ENCODE measurements at places on chromosomes 6 and 20.

- no peak for DNase-seq
Measured at GRCh38 chr6:161748535-161749416, 474.9 kb upstream of the AGPAT4 start.

GRCh38 chr20:37925265-37926165 is 22.6 kb downstream of the VSTM2L start:
- no peak for DNase-seq

- no peak for DNase-seq
Measured at GRCh38 chr6:78593898-78594667, 273.3 kb upstream of the IRAK1BP1 start.

- no peak for DNase-seq
Measured at GRCh38 chr20:44406572-44407137, 51.2 kb downstream of the HNF4A start.

DNA sequence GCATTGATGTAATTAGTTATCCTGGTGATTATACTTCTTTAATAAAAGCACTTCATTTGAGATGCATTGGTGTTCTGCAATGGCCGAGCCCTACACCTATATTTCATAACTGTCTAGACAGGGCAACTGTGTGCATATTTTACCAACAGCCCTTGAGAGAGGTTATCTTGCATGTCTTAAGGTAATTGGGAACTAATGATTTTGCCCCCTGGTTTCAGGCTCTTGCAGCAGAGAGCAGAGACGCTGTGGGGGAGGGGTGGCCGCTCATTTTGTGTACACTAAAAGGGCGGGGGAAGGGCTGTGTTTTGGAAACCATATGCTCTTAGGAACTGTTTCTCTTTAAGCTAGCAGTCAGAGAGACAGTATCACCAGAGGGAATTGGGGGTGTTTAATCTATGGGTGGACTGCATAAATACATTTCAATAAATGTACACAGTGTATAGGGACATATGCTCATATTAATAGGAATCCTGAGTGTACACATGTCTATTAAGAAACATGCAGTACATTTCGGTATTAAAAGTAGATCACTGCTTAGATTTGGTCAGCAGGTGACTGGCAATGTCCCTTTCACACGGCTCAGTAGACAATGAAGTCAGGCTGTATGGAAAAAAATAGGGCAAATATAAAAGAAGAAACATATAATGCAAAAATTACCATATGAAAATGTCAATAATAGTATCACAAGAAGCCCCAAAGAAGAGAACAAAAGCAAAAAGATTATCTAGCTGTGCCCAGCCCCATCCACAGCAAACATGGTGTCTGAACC is 402.9 kb upstream of the CITED2 start:
- no peak for DNase-seq

DNA sequence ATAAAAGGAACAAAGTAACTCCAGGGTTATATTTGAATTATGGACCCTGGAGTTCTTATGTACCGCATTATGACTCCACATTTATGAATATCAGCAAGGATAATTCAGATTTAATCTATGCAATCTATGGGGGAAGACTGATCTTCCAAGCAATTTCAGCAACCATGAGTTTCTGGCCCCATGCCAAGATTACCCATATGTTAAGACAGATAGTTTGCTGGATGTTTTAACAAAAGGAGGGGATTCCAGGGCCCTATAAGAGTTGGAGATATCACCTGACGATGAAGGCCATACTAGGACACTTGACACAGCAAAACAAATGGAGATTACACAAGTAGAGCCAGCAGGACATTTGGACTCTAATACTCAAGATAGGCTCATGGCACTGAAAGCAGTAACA is 45.9 kb upstream of the PLN start:
- no peak for DNase-seq

GRCh38 chr6:162249907-162250642 is 477.5 kb downstream of the PRKN start:
- no peak for DNase-seq

GRCh38 chr6:56959938-56960337 is 5.0 kb downstream of the BEND6 start:
- DNase-seq, result no peak

DNA sequence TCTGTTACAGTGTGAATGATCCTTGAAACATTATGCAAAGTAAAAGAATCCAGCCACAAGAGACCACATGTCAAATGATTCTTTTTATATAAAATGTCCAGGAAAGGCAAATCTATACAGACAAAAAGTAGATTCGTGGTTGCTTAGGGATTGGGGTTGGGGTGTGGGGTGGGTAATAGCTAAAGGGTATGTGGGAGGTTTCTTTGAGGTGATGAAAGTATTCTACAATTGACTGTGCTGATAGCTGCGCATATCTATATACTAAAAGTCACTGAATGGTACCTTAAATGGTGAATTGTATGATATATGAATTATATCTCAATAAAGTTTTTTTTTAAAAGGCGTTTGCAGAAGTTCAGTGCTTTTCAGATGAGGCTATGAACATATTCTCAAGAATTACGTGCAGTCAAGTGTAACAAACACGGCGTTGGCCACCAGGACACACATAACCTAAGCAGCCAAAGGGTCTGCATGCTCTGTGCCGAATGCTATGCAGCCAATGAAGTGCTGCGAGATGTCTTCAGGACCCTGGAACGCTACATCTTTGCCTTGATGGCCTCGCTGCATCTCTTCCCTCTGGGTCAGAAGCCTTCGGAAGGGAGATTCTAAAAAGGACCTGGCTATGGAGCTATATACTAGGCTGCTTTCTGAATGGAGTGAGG is 96.9 kb downstream of the SCML4 start:
- DNase-seq, result no peak

- DNase-seq, result no peak
Measured at GRCh38 chr6:134634966-134635365, 314.9 kb downstream of the ALDH8A1 start.

DNA sequence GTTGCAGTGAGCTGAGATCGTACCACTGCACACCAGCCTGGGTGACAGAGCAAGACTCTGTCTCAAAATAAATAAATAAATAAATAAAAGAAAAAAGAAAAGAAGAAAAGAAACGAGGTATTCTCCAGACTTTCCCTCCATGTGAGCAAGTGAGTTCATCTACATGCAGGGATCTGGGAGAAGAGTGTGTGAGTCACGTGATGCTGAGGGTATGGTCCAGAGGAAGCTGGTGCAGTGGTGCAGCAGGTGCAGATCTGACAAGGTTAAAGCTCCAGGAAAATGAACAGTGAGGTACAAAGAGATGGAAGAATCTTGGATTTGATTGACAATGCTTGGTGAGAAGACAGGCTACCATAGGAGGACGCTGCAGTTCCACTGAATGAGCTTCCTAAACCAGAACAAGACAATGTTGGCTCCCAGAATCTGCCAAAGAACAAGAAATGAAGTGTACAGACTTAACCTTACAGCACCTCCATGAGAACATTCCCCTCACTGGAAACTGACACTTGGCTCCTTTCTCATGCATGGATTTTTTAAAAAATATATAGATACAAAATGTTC is 79.5 kb upstream of the BTBD3 start:
- DNase-seq, result no peak

- DNase-seq, result no peak
Measured at GRCh38 chr20:4154958-4155411, 139.6 kb upstream of the RNF24 start.

- no peak for DNase-seq
Measured at GRCh38 chr20:64084685-64085152, 521 bp upstream of the LKAAEAR1 start.

- no peak for DNase-seq
Measured at GRCh38 chr6:75613056-75613501, 11.4 kb downstream of the SENP6 start.

GRCh38 chr6:159665868-159666635 is 27.0 kb downstream of the SOD2 start:
- DNase-seq, result no peak

DNA sequence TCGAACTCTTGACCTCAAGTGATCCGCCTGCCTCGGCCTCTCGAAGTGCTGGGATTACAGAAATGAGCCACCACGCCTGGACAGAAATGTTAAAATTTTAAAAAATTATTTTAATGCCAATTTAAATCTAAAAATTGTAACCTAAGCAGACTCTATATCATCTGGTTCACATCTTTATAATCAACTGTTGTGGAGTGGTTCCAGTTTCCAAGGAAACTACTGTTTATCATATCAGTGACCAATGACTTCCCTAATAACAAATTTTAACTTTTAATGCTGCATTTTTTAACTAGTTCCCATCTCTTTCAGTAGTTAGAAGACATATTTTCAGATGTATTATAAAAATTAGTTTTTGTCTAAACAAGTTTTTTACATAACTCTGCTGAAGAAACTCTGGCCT is 5.2 kb upstream of the BTN3A2 start:
- no peak for DNase-seq

GRCh38 chr20:8156235-8157079 is 24.4 kb downstream of the PLCB1 start:
- no peak for DNase-seq

DNA sequence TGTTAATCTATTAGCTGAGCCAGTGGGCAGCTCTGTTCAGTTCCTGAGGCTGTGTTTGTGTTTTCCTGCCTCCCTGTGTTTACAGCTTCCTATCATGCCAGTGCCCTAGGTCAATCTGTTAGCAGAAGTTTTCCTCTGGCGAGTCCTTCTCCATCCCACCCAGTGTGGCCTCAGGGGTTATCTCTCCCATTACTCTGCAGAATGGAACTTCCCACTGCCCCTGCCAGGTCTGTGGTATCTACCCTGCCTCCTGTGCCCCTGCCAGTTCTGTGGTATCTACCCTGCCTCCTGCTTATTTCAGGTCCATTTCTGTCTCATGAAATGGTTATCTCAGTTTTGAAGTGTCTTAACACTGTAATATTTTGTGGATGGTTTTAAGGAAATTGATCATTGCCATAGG is 63.1 kb downstream of the SLX4IP start:
- DNase-seq, result no peak

GRCh38 chr20:31801508-31801907 is 17.6 kb upstream of the MYLK2 start:
- DNase-seq, result no peak

- DNase-seq, result no peak
Measured at GRCh38 chr20:17965042-17965697, 3.4 kb downstream of the SNX5 start.

GRCh38 chr6:112362812-112363570 is 15.9 kb downstream of the RFPL4B start:
- no peak for DNase-seq

- no peak for DNase-seq
Measured at GRCh38 chr6:12066297-12066696, 54.2 kb downstream of the HIVEP1 start.

GRCh38 chr20:15767586-15767985 is 805.7 kb downstream of the KIF16B start:
- no peak for DNase-seq

DNA sequence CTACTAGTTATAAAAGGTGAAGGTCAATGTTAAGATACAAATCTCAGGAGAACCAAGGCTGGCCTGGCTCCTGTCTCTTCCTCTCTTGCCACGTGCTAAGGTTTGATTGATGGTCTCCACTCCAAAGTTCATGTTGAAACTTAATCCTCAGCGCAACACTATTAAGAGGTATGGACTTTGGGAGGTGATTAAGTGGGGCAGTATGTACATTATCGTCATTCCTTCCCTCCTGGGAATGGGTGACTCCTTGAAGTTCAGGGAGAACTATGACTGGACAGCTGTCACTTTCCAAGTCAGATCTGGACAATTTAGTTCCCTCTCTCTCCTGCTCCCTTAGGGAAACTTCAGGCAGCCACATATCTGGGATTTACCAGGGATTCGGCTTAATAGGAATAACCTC is 50.5 kb downstream of the KCNK5 start:
- no peak for DNase-seq

- DNase-seq, result no peak
Measured at GRCh38 chr6:13711324-13711732, 307 bp downstream of the RANBP9 start.

GRCh38 chr20:20143646-20144045 is 91.3 kb downstream of the CFAP61 start:
- DNase-seq, result no peak

DNA sequence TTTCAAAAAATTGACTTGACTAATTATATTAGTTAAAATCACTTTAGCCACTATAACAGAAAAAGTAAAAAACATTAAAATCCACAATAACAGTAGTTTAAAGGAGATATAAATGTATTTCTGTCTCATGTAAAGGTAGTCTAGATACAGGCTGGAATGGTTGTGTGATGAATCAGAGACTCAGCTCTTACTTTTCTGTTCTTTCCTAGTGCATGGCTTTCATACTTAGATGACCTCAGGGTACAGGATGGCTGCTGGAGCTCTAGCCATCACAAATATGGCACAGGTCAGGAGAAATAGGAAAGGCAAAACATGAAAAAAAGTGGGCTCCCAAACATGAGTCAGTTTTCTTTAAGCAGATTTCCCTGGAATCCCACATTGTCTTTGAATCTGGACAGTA is 157.7 kb upstream of the FLRT3 start:
- no peak for DNase-seq

All from putamen (tissue), 1 donor.